ENCODE measurements at places on chromosomes 12 and 14. TPM values are rescaled to one million over a fixed set of nuclear protein-coding genes. Genes with fewer than 3 reads are reported as not detected.
A peak's percentile ranks its signal among the peaks of the same experiment; 100 is the strongest.

DNA sequence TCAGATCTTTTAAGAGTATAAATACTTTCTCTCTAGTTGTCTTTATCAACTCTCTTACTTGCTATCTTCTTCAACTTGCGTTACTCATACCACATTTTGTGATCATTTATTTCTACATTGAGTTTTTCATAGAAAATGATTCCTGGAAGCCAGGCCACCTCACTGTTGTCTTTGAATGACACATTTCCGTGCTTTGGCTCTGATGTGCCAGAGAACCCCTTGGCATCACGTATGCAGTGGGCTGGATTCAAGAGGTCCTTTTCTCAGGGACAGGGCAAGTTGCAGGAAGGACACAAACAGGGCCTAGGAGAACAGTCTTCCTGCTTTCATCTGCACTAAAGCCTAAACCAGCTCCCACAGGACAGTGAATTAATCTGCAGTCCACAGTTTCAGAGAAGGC lies 70.3 kb upstream of the PYGL start:
- DNase-seq = no peak

DNA sequence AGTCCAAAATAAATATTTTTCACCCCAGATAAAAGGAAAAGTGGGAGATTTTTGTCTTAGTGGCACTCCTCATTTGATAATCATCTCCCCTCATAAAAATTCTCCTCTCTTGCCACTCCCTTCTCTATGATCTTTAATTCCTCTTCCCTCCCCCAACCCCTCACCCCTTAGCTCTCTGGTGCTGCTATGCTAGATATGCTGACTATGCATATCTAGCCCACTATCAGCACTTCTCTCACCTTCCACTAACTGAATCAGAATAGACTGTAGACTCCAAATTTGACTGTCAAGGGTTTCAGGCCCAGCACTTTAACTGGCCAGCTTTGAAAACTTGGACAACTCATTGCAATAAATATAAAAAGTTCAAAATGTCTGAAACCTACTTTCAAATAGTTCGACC lies 254.2 kb downstream of the ETNK1 start:
- DNase-seq = no peak

Gene MUCL1
- total RNA-seq = 0.84 TPM

GRCh38 chr12:65466911-65467310 lies 188.4 kb downstream of the MSRB3 start:
- DNase-seq = no peak

DNA sequence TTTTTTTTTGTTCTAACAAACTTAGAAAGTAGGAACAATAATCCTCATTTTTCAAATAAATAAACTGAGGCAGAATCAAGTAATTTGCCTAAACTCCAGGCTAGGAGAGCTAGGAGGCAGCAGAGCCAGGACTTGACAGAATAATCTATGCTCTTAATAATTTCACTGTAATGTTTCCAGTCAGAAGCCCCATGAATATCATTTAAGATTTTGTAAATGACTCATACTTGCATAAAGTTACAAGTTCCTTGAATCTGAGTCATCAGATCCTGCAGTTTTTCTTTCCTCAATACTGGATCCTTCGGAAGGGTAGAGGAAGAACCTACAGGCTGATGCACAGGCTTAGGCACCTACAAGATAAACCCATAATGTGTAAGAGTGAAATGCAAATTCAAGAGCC lies 29.0 kb downstream of the CAPRIN2 start:
- no peak for DNase-seq

DNA sequence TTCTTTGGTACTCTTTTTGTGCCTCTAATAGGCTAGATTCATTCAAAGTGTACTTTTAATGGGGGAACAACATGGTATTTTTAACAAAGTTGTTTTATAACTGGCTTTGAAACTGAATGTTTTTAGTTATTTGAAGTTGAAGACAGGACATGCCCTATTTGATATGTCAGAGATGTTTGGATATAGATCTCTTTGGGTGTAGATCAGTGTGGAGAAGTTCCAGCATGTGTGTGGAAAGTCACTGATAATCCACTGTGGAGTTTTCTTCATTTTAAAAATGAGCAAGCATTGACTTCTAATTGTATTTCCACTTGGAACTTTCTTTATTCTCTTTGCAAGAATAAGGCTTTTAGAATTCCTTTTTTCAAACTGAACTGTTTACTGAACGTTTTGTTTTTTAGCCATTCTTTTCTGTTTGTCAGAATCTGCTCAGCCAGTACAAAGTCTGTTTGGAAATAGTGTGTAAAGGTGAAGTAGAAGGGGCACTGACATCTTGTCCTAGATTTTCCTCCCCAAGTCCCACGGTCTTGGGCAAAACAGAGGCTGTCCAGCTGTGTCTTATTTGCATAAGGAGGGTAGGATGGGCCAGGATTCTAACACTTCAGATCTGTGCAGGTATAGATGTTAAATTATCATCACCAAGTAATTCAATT lies 35.0 kb downstream of the TDP1 start:
- no peak for DNase-seq

Gene CLEC4E
- not detected for total RNA-seq

Gene KRT74
- total RNA-seq = not detected

DNA sequence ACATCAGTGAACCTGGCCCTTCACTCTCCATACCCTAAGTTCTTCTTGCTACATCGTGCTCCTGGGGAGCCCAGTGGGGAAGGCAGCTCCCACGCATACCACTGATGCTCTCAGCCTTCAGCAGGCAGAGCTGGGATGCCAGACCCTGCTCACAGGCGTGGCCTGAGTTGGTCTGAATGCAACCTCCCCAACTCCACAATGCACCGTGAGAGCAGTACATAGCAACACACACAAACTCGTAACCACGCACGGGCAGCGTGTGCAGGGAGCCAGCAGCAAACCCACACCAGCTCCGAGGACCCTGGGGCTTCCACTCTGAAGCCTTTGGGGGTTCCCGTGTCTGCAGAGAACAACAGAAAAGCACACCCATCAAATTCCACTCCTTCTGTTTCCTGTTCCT lies 37.3 kb downstream of the ANO2 start:
- DNase-seq = no peak

DNA sequence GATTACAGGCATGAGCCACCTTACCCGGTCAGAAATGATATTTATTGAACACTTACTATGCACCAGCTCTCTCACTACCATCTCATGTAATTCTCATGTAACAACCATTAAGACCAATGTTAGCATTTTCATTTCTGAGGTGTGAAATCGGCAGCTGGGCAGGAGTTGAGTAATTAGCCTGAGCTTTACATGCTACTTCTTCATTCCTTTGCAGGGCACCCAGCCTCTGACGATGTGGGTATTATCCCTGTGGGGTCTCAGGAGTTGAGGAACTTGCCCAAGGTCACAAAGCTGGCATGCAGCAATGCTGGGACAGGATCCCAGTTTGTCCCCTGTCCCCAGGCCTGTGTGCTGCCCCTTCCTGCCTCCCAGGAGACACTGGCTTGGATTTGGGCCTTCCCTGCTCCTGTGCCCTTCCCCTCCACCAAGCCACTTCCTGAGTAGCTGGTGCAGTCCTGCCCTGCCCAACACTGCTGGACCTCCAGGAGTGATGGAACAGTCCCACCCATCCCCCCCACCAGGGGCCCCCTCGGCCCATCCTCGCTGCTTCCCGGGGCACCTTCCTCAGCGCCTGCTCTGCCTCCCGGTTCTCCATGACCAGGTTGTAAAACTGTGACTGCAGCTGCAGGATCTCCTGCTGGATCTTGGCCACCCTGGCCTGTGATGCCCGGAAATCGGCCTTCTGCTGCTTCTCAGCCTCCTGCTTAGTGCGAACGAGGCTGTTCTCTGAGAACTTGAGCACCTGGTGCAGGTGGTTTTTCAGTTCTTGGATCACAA lies 14.7 kb downstream of the RITA1 start:
- DNase-seq = no peak

Gene MYBPC1
- not detected for total RNA-seq

Gene RGS6
- total RNA-seq = 2.5 TPM

DNA sequence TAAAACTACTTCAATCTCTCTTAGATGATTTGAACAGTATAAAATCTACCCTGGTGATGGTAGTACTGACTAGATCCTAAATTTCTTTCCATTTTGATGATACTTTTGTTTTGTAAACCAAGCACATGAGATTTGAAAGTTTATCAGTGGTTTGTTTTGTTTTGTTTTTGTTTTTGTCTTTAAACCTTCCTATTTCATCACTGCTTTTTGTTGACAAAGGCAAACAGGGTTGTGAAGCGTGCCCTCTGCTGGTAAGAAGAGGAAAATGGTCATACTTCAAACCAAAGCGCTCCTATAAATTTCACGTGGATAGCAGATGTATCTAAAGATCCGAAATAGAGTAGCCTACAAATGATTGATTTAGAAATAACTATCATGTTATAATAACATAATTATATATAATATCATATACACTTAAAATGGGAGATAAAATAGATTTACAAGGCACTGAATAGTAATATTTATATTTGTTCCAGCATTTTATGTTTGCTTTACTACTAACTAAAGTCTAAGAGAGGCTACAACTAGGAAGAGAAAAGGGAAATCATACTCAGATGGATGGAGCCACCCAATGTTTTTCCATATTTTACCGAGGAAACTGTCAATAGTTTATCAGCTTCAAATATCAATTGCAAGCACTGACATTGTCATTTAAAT lies 254.0 kb upstream of the USP15 start:
- DNase-seq = peak; percentile 70

DNA sequence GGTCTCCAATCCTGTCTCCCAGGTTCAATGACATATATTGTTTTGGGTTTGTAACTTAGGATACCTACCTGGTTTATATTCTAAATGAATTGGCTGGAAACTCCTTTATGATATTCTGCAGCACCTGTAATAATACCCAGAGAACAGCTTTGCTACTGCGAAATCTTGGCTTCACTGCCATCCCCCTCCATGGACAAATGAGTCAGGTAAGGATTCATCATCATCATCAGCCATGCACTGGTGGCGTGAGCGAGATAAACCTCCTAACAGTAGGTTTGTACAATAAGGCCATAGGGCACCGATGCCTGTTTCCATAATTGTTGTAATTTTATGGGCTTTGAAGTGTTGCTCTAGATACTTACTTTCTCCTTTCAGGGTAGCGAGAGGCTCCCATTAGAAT lies 10.7 kb downstream of the DDX47 start:
- DNase-seq = no peak

DNA sequence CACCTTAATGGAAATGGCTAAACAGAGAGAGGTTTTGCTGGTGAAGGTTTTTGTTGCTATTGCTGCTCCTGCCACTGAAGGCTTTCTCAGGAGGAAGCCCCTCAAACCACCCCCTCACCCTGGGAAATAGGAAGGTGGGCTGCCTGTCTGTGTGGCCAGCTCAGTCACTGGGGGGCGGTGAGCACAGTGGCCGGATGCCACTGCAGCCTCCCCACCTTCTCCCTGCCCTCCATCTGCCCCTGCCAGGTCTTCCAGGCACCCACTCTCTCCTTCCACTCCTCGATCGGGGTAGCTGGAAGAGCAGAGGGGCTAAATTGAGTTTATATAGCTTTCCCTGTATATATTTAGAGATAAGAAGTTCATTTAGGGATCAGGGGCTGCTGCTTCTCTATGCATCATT lies 80.8 kb downstream of the PAPOLA start:
- DNase-seq = peak; percentile 37

All from activated CD4-positive, alpha-beta T cell treated with anti-CD3 and anti-CD28 coated beads, Interleukin-2, amount 10 ng/mL, durations not matched to agents 24 days and 14 days (primary cell).